Femur (tissue), 1 donor: ENCODE measurements at places on chromosomes 5 and 9.

- no peak for DNase-seq
Observed at GRCh38 chr5:158525663-158526062, 574.1 kb downstream of the EBF1 start.

- DNase-seq, result no peak
Observed at GRCh38 chr9:127818574-127818973, 15.9 kb downstream of the FPGS start.

GRCh38 chr5:79077680-79078365 lies 8.3 kb downstream of the BHMT2 start:
- no peak for DNase-seq

DNA sequence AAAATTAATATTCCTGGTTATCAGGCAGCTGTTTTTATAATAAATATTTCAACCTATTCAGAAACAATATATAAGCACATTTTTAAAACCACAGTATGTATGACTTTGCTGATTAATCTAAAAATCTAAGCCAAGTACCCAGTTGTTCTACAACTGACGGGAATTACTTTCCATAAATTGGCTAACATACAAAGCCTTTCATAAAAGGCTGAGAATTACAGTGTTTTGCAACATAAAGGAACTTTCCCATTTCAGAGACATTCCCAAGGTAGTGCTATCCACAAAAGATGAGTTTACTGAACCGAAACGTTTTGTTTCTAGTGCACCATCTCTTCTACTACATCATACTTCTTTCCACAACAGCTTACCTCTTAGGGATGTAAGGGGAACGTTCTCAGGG lies 7.2 kb downstream of the RNF145 start:
- DNase-seq, result no peak

- no peak for DNase-seq
Observed at GRCh38 chr5:124956471-124957029, 210.1 kb upstream of the ZNF608 start.

- DNase-seq, result peak; percentile 79
Observed at GRCh38 chr9:13485068-13485596, 205.6 kb upstream of the MPDZ start.

DNA sequence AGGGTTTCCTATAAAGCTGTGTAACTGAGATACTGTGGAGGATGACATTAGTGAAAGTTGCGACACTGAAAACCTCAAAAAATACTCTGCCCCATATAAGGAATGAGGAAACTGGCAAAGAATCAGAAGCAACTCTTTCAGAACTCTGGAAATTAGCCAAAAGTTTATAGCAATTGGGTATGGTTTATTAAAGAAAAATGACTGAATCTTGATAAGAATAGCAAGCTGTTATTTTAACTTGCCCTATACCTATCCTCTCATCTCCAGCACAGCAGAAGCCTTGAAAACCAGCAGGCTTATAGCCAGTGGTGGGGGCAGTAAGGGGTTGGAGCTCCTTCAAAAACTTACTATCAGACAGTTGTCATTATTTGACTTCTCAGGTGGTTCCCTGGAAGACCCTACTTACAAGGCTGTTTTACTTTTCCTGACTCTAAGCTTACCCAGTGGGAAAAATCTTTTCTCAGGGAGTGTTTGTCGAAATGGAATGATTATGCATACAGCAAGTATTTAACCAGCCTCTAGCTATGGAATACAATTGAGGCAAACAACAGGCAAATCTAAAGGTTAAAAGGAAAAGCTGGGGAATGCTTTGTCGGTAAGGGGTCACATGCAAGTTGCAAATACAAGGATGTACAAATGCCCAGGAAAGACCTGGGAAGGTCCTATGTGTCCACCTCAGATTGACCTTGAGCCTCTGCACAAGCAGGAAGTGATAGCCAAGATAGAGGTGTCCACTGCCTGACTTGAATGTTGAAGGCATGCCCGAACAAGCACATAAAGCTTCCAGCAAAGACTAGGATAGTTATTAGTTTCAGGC lies 21.0 kb upstream of the FAM151B start:
- no peak for DNase-seq

GRCh38 chr9:119195521-119195920 lies 173.7 kb downstream of the BRINP1 start:
- no peak for DNase-seq

DNA sequence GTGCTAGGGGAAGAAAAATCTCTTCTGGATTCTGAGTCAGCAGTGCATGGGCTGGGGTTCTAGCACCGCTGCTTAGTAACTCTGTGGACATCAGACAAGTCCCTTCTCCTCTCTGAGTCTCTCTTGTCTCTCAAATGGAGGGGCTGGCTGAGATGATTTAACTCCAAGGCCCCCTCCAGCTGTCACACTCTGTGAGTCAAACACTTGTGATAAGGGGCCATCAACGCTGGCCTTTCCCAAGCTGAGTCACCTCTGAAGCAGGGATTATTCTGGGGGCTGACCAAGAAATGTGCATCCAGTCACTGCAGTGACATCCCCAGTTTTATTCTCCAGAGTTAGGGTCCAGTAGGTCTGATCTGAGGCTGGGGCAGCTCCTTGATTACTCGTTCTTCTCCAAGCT lies 110.4 kb upstream of the ZNF462 start:
- no peak for DNase-seq

GRCh38 chr9:79578891-79579290 lies 7.1 kb downstream of the TLE4 start:
- DNase-seq, result no peak

- peak; percentile 86 for DNase-seq
Observed at GRCh38 chr5:1500411-1501091, 23.2 kb downstream of the LPCAT1 start.

DNA sequence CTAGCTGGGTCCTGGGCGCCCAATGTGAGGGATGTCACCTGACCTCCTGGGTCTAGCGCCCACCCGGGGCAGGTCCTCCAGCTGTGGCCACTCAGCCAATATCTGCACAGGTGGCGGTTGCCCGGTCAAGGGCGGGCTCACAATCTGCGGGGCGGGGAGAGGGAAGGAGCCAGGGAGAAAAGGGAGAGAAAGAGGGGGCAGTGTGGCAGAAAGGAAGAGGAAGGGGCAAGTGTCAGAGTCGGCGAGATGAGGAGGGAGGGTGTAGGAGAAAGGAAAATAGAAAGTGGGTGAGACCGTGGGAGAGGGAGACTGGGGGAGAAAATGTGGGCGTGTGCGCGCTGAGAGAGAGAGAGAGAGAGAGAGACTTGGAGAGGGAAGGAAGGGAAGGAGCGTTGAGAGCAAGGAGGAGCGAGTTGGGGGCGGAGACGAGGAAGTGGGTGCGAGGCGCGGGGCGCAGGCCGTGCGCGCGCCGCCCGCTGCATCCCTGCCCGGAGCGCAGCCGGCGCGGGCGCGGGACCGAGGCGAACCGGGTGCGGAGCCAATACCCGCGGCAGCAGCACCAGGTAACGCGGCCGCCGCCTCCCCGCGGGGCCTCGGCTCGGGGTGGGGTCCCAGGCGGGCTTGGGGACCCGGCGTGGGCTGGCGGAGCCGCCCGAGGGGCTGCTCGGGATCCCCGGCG lies at the start of gene HRH2:
Gene HRH2 (plus strand): TSS at position 479 of the 679 bp plus-strand sequence. CDS start 25,163 bp downstream, outside the sequence.
- DNase-seq, result peak; percentile 64

DNA sequence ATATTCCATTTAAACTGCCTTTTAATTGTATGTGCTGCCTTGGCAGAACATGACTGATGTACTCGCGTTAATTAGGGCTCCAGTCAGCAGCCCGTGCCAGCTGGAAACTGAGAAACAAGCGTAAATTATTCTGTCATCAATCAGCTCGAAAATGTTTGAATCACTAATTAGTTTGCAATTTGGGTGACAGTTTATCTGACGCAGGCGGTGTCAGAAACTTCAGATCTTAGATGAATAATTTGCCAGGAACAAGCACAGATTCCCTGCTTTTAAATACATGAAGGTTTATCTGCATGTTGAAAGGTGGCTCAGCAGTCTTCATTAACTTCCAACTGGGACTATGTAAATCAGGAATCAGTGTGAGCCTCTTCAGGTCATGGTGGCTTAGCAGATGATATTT lies 176.0 kb upstream of the TLE4 start:
- DNase-seq, result no peak

- DNase-seq, result no peak
Observed at GRCh38 chr9:134484479-134484878, 157.1 kb upstream of the COL5A1 start.

DNA sequence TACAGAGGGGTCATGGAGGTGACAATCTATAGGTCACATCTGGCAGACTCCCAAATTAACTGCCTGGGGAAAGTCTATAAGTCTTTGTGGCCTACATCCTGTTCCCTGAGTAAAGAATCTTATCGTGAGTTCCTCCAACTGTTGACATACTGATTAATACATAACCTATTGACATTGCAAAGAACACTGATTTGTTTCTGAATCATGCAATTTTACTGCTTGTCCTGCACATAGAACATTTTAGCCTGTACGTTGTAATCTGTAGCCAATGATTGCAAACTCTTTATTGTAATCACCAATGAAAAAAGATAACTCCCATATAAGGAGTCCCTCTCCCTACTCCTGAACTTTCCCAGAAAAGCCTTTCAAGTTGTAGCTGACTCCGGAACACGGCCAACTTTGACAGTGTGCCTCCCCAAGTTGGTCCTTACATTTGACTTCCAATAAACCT lies 18.8 kb upstream of the OR2K2 start:
- DNase-seq, result no peak

DNA sequence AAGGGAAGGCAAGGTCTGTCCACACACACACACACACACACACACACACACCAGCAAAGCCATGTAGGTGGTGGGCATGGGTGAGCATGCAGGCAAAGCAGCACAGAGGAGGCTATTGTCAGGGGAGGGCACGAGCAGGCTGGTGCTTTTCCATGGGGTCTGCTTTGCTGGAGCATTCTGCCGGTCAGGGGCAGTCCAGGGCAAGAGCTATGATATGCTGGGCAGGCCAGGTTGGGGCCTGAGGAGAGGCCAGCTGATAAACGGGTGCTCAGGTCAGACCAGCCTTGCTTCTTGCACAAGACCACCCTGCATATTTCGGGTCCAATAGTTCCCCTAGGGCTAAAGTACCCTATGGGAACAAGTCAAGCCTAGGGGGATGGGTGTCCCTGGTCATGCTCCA lies 253.9 kb upstream of the DMAC1 start:
- DNase-seq, result no peak

- DNase-seq, result no peak
Observed at GRCh38 chr9:5799314-5799713, 33.6 kb downstream of the ERMP1 start.

DNA sequence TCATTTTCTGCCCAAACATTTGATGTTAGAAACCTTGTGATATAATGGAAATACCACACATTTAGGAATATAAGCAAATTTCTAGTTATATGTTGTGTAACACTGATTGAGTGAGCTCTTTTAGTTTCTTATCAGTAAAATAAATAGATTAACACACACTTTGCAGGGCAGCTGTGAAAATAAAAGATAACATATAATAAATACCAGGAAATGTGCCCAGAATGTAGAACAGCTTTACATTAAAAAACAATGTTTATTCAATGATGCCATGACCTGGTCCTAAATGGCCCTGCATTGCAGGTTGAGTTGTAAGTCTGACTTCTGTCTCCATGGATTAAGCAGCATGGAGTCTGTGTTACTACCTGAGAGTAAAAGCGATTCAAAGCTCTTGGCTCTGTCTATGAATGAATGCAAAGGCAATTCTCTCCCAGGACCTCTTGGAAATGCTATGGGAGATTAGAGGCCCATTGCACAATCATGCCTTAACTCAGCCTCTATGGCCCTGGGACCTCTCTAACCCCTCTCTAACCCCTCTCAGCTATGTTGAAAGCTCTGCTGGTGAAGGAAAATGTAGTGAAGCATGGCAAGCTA lies 296.0 kb upstream of the ACTBL2 start:
- no peak for DNase-seq

DNA sequence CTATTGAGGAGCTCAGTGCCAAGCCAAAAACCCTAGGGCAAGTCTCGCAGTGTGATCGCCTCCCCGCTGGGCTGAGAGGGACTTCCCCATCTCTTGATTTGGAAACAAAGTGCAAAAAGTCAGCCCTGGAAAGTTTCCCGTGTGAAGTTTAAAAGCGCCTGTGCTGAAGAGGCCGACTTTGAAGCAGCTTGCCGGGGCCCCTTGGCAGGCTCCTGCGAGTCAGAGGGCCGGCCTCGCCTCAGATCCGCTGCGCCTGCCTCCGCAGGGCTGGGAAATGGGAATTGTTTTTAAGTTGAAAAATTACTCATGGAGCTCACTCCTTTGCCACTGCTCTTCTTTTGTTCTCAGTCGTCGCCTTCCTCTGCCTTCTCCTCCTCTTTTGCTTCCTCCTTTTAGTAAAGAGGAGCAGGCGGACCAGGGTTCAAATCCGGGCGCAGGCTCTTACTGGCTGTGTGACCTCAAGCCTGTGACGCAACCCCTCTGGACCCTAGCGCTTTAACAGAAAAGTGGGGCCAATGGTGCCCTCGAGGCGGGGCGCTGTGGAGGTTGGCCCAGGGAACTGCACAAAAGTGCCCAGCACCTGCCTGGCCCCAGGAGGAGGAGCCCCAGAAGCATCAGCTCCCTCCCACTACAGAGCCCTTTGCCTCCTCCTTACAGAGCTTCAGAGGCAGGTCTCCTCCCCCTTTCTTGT lies 14.7 kb upstream of the LHX2 start:
- no peak for DNase-seq

DNA sequence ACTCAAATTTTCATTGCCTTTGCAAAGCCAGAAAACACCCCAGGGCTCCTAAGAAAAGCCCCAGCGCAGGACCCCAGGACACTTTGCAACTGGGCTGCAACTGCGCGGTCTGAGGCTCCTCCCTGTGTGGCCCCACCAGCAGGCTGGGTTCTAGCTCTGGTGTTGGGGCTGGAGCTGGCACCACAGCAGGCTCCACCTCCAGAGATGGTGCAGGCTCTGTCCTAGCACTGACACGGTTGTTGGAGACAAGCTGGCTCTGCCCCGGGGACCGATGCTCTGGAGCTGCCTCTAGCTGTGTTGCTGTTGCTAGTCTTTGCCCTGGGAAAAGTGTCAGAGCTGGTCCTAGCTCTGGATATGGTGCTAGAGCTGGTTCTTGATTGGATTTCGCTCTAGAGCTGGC lies 13.6 kb downstream of the LCN10 start:
- DNase-seq, result no peak

- no peak for DNase-seq
Observed at GRCh38 chr5:132867046-132867451, 607 bp downstream of the UQCRQ start.

- no peak for DNase-seq
Observed at GRCh38 chr5:1324301-1324700, 20.6 kb downstream of the CLPTM1L start.

GRCh38 chr9:13957089-13957488 lies 356.9 kb downstream of the NFIB start:
- no peak for DNase-seq

DNA sequence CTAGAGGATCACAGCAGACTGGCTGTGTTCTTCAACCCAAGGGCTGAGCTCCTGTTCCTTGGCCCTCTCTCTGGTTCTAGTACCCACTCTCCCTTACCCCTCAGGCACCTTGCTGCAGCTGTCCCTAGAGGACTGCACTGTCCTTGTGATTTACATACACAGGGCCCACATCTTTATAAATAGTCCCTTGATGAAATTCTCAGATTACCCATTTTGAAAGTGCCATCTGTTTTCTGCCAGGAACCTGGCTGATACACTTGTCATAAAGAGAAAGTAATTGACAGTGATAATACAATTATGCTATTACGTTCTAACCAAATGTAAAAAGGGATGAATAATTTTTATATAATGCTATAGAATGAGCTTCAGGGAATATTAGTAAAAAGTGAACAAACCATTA lies 16.5 kb upstream of the SPARC start:
- DNase-seq, result no peak

- peak; percentile 58 for DNase-seq
Observed at GRCh38 chr5:55176176-55176818, 3.3 kb upstream of the CDC20B start.
